ENCODE measurements at places on chromosomes 3 and 15. TPM values are rescaled to one million over a fixed set of nuclear protein-coding genes. Genes with fewer than 3 reads are reported as not detected.

DNA sequence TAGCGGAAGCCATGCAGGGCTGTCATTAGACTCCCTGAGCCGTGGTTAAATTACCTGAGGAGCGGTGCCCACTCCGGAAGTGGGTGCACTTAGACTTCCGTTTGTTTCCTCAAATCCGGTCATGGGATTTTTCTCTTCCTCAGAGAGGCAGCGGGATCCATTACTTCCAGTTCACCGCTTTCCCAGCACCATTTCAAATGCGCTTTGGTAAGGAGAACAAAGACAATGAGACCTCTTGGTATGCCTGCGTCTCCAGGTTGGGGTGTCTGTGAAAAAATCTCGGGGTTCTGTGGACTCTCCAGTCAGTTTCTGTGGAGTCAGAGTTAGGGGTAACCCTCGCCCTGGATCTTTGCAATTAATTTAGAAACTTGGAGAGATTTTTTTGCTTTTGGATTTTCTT lies 132.3 kb upstream of the PTPRG start:
- DNase-seq, result no peak

- DNase-seq, result no peak
These were observed 722.6 kb downstream of the FHIT start for GRCh38 chr3:60528651-60529050.

RHOV gene
- total RNA-seq, result 2.0 TPM

GRCh38 chr3:150324788-150325187 lies 83.3 kb upstream of the TSC22D2 start:
- DNase-seq, result no peak

- no peak for DNase-seq
These were observed 31.7 kb downstream of the LIMD1 start for GRCh38 chr3:45626096-45626887.

TRIM69 gene
- 9.6 TPM for total RNA-seq

GRCh38 chr3:14548321-14548729 lies 8.2 kb upstream of the GRIP2 start:
- DNase-seq, result no peak

DNA sequence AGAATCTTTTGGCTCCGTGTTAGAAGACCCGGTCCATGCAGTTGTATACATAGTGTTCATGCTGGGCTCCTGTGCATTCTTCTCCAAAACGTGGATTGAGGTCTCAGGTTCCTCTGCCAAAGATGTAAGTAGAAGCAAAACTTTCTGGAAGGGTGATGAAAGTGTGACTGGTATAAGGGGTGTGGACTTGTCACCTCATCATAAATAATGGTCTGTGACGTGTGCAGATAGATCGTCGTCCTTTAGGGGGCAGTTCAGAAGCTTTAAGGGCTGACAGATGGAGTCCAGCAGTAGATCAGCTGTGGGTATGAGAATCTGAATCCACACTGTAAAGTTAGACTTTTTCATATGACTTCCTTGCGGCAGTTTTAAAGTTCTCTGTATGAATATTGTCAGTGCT lies 15.3 kb downstream of the SEC61A1 start:
- no peak for DNase-seq

DNA sequence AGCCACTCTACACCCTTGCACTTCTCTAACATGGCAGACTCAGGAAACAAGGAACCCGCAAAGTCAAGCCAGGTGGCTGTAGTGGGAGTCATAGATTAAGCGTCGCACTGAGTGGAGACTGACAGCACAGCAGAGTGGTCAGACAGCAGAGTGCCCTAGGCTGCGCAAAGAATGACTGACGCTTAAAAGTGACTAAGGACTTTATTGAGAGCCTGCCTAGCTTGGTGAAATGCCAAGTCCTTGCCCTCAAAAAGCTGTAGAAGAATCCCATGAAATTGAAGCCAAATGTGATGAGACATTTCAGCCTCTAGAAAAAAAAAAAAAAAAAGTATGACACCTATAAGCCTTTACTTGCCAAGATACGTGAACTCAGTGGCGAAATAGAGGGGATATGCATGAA lies 30.2 kb downstream of the NCEH1 start:
- DNase-seq, result no peak

DNA sequence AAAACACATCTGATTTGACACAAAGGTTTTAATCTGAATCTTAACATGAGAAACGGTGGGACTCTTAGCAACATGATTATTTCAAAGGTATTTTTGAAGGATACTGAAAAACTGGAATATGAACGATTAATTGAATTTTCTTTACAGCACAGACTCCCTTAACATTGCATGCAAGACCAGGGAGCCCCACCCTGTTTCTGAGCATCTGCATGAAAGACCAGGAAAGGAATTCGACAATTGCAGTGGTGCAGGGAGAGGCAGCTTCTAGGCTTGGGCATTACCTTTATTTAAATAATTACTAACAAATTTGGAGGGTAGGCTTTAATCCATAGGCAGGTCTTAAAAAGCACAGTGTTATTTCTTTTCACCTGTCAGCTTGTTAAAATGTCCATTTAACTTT lies 240.6 kb upstream of the TOPAZ1 start:
- DNase-seq, result no peak

DNA sequence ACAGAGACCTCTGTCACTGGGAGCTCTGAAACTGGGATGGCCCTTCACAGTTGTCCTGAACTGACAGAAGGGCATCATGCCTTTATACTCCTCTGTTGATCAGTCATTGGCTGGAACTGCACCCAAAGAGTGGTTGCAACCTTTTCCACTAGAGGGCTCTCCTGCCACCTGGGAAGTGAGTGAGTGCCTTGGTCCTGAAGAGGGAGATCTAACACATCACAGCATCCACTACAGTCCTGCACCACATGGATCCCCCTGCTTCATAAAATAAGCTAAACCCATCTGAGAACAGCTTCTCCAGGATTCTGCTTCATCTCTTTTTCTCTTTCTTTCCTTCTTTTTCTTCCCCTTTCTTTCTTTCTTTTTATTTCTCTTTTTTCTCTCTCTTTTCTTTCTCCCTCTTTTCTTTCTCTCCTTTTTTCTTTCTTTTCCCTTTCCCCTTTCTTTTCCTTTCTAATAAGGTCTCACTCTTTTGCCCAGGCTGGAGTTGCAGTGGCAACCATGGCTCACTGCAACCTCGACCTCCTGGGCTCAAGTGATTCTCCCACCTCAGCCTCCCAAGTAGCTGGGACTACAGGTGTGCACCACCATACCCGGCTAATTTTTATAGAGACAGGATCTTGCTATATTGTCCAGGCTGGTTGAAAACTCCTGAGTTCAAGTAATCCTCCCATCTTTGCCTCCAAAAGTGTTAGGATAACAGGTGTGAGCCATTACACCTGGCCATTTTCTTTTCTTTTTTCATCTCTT lies 42.8 kb upstream of the RAF1 start:
- no peak for DNase-seq

GRCh38 chr15:45150481-45150880 lies 20.7 kb downstream of the DUOX1 start:
- DNase-seq, result no peak

Data from kidney epithelial cell (primary cell).